Posterior vena cava (tissue), 2 donors: ENCODE measurements at places on chromosomes 7 and 10. TPM values are rescaled to one million over a fixed set of nuclear protein-coding genes. Genes with fewer than 3 reads are reported as not detected.

DNA sequence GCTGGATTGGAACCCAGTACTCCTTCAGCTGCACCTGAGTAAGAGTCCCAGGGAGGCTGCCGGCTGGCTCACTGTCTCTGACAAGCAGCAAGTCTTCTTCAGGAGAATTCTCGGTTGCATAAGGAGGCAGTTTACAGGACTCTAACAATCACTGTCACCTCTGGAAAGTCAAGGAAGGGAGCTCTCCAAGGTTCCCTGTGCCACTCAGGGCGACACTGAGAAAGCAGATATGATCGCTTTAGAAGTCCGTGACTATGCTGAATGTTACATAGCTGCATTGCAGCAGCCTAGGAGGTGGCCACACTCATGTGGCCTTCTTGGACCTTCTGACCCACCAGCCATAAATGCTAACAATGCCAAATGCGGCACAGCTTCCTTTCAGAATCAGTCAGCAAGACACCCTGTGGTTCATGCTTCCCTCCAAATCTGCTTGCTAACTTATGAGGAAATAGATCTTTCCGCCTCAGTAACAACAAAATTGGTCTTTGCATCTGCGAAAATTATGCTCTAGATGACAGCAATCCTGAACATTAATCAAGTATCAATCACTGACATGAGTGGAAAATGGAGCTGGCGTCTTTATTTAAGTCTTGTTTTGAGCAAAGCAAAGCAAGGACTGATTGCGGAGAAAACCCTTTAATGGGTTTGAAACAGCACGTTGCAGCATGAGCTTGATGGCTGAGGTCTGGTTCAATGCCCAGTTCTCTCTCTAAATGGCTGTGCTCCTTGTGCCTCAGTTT lies 132.9 kb downstream of the ATXN7L1 start:
- no peak for DNase-seq

The DKK1 gene
- 3.3 TPM for total RNA-seq

- no peak for DNase-seq
Observed at GRCh38 chr7:33534833-33535232, 370.5 kb upstream of the BMPER start.

GRCh38 chr7:22718200-22718711 lies 8.7 kb upstream of the IL6 start:
- no peak for DNase-seq

GRCh38 chr7:127948312-127948711 lies 82.9 kb downstream of the LRRC4 start:
- no peak for DNase-seq

- DNase-seq, result no peak
Observed at GRCh38 chr7:134520130-134520529, 7.2 kb upstream of the AKR1B10 start.

DNA sequence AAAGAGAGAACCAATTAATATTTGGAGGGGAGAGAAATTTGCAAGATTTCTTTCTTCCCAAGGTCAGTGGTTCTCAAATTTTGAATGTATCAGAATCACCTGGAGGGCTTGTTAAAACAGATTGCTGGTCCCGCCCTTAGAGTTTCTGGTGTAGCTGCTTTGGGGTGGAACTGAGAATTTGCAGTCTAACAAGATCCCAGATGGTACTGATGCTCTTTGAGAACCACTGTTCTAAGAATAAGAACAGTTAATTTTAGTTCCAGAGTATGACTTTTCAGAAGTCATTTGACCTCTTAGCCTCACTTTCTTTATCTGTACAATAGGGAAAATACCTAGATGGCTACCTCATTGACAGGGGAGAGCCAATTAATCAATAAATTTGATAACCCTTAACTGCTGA lies 161.6 kb downstream of the PRKG1 start:
- DNase-seq, result no peak

DNA sequence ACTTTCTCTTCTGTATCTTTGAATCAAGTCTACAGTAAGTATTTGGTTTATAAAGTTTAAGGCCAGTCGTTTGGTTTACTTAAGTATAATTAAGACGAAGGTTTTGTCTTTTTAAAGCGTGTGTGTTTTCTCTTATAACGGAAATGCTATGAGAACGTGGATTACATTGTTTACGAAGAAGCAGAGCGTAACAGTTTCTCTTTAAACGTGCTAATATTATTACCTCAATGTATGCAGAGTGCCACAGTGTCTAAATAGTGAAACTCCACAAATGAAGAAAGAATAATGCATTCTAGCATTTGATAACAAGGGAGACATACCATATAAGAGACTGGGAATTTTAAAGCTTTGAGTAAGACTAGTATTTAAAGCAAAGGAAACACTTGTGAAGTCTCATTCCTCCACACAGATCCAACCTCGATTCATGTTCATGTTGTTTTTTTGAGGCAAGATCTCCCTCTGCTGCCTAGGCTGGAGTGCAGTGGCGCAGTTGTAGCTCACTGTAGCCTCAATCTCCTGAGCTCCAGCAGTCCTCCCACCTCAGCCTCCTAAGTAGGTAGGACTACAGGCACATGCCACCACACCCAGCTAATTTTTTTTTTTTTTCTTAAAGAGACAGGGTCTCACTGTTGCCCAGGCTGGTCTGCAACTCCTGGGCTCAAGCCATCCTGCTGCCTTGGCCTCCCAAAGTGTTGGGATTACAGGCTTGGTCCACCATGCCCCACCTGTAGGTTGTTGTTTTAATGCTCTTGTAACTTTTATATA lies 75.1 kb downstream of the ANKRD61 start:
- DNase-seq, result peak; percentile 78

- DNase-seq, result no peak
Observed at GRCh38 chr7:85593355-85593754, 406.5 kb upstream of the SEMA3D start.

GRCh38 chr7:7978860-7979259 lies 10.3 kb downstream of the GLCCI1 start:
- no peak for DNase-seq

GRCh38 chr10:44829426-44829825 lies 81.7 kb upstream of the TMEM72 start:
- no peak for DNase-seq

- DNase-seq, result no peak
Observed at GRCh38 chr7:92730808-92731207, 105.6 kb downstream of the CDK6 start.

DNA sequence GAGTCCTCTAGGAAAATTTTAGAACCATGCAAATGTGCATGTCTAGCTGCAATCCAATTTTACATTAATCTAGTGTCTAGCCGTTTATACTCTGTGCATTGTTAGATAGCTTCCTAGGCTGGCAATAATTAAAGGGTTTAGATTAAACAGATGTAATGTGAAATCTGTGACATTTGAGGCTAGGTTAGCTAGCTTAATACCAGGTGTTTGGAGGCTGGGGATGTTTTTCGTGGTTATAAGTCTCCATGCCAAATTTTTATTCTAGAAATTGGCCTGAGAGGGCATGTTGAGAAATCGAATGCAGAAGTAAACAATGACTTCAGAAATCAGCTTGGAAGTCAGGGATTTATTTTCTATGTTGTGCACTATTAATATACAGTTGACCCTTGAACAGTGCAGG lies 94.2 kb downstream of the ST7 start:
- DNase-seq, result no peak

The ACTR3C gene
- total RNA-seq, result 1.00 TPM

The ANKRD30A gene
- total RNA-seq, result not detected

DNA sequence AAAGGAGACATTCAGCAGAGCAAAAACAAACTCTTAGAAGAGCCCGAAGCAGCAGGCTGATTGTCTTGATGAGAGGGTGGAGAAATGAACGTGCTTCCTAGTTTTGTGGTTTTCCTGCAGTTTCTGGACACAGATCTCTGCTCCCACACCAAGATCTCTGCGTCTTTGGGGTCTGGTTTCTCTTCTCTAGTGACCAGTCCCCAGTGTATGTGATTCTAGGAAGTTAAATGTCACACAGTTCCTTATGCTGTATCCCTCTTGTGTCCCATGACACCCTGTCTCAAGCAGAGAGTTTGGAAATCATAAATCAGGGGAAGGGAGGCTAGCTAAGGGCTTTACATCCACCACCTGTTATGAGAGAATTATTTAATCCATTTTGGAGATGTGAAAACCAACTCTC lies 55.4 kb upstream of the KLF14 start:
- no peak for DNase-seq

DNA sequence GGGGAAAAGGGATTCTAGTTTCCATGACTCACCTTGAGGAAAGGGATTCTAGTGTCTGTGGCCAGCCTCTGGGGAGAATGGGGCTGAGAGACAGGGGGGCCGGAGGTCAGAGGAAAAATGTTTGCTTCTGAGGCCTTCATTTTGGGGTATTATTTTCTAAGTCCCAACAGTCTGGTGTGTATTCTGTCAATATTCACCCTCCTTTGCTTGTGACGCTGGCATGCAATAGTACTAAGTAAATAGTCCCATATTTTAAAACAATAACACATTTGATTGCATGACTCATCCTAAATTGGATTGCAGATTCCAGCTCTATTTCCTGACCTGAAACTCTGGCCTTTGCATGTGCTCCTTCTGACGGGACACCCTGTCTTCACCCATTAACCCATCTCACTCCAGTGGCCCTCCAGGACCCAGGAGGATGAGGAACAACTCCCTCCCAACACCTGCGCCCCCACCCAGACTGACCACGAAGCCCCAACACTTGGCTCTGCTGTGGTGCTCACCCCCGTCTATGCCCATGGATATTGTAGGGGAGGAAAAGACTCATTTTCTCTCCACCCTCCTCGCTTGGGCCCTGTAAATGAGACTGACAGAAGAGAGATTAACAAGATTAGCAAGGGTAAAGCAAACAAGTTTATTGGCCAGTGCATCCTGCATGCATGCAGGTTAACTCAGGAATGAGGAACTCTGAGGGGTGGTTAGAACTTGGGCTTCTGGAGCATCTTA lies 495.6 kb upstream of the KLF6 start:
- DNase-seq, result no peak

The CHCHD3 gene
- total RNA-seq, result 50.9 TPM

GRCh38 chr7:151252961-151253711 lies 4.6 kb upstream of the SMARCD3 start:
- no peak for DNase-seq

DNA sequence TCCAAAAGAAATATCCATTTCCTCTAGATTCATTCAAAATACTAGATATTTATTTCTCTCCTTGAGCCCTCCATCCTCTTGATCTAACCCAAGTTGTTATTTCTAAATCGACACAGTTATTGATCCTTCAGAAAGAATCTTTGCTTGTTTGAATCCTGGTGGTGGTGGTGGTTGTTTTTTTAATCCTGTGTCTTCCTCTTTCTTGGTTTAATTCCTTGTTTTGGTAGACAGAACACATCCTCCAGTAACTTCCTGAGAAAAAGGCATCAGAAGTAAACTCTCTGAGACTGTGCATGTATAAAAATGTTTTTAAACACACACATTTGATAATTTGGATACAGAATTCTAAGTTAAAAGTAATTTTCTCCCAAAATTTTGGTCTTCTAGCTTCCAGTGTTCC lies 49.9 kb downstream of the SIRT1 start:
- DNase-seq, result no peak

The COL13A1 gene
- 0.48 TPM for total RNA-seq
